ENCODE measurements at places on chromosomes 3 and 15.

DNA sequence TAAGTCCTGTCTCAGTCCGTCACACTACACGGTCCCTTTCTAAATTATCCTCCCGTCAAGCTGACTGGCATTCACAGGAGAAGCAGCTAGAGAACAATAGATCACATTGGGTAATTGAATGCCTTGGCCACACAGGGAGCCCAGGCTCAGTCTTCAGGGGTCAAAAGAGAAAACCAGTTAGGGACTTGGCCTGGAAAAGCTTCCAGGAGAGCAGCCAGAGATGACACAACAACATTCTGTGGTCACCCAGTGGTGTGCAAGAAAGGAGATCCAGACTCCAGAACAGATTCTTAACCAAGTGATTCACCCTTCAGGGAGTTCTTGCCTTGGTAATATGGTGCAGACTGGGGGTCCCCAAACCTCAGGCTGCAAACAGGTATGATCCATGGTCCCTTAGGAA, 15.9 kb downstream of the ARHGAP31 start:
- no peak for DNase-seq

GRCh38 chr3:37030588-37030987, 37.3 kb downstream of the MLH1 start:
- DNase-seq = no peak

GRCh38 chr15:87938031-87938430, 318.5 kb downstream of the NTRK3 start:
- no peak for DNase-seq

DNA sequence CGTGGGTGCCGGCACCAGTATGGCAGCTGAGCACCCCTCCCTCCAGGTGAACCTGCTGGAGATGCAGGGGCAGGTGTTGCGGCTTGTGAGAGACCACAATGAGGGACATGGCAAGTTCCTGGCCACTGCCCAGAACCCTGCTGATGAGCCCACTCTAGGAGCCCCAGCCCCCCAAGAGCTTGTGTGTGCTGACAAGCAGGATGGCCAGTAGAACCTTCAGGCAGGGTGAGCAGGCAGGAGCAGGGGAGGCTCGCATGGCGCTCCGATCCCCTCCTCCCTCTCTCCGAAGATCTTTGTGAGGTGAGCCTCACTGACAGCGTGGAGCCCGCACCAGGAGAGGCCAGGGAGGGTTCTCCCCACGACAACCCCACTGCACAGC, 29.8 kb downstream of the NGRN start:
- DNase-seq = no peak

DNA sequence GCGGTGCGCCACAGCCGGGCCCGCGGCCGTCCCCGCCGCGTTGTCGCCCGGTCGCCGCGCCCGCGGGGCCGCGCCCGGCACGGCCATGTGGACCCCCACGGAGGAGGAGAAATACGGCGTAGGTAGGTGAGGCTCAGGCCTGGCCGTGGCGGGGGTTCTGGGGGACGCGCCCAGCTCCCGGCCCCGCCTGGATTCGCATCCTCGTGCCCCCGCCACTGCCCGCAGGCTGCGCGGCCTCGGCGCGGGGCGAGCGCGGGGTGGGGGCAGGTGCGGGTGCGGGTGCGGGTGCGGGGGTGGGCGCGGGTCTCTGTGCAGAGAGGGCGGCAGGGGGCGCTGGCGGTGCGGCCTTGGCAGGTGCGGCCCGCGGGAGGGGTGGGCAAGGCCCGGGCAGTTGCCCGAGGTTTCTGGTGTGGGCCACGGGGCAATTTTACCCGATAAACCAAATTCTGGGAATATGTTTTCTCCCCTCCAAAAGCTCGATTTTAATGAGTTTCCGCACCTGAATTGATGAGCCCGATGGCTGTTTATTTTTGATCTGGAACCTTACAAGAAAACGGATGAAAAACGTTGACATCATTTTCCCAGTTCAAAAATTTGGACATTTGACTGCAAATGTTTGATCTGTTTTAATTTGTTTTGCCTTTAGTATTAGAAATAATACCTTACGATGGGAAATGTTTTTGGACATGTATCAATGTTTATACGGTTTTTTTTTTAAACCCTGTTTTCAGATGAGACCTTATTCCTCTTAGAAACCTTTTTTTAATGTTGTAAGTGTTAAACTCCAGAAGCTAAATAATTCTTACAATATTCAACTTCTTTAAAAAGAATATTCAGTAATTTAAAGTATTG, 678 bp downstream of the DOCK3 start:
- peak; percentile 36 for DNase-seq
